ENCODE measurements at places on chromosomes 3 and 15.
A peak's percentile ranks its signal among the peaks of the same experiment; 100 is the strongest.

DNA sequence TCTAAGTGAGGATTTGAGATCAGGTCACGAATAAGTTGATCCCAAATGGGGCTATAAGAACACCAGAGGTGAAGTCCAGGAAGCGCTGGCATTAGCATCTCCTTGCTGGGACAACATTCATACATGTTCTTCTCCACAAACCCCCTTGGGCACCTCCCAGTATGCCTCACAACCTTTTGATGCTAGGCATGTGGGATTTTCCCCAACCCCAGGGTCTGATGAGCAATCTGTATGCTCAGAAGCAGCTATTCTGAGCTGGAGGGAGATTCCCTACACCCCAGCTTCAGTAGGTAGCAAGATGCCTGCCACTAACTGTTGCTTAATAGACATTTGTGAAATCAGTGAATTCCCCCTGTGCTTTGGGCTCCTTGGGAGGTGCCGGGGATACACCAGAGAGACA, 32.2 kb downstream of the SLC6A11 start:
- no peak for DNase-seq

DNA sequence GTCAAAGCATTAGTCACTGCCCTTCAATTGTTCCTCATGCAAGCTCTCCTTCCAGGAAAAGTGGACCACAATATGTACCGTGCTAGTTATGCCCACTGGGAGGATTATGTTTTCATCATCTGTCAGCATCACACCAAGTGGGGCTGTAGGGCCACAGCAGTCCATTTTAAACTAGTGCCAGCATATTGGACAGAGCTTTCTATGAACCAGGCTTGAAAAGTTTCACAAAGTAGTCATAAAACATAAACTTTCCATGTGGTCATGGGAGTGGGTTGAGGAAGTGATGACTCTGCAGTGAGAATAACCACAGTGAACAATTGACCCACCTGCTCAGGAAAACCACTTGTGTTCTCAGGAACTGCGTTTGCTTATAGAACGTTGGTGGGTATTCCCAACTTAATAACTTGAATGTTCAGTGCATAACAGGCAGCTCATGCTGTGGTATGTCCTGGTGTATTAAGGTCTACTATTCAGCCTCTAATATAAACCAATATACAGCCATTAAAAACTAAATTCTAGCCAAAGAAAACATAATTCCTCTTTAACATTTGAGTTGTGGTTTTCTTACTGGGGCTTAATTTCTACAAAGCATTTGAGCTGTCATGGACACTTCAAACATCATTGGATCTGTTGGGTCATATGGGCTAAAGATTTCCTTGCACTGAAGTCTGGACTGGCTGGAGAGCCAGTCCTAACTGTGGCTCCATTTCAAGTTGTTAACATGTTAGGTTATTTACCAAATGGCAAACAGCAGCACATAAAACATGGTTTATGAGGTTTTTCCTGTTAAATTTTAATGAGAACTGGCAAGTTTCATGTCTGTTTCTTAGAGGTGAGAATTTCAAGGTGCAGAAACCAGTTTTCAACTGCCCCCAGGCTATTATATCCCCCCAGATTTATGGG, 274.1 kb downstream of the OTOL1 start:
- DNase-seq, result no peak

DNA sequence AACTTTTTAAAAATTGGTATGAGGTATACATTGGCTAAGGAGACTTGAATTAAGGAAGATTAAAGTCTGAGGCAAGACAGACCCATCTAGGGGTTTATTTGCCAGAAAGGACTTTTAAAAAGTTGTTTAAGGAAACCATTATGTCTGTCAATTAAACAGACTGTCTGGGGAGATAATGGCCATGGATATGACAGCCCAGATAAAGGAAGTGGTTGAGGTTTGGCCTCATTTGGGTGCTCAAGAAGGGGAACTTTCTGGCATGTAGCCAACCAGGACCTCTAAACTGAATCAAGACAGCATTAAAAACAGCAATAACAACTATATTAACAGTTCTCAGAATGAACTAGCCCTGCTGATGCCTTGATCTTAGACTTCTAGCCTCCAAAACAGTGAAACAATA, 9.9 kb upstream of the CD200R1L start:
- no peak for DNase-seq

- no peak for DNase-seq
These were observed 188.2 kb downstream of the ATP10A start for GRCh38 chr15:25674913-25675312.

- peak; percentile 73 for DNase-seq
These were observed 18.8 kb downstream of the NBEAL2 start for GRCh38 chr3:46998121-46998851.

GRCh38 chr3:132222868-132223538, 94.2 kb upstream of the ACP3 start:
- no peak for DNase-seq

DNA sequence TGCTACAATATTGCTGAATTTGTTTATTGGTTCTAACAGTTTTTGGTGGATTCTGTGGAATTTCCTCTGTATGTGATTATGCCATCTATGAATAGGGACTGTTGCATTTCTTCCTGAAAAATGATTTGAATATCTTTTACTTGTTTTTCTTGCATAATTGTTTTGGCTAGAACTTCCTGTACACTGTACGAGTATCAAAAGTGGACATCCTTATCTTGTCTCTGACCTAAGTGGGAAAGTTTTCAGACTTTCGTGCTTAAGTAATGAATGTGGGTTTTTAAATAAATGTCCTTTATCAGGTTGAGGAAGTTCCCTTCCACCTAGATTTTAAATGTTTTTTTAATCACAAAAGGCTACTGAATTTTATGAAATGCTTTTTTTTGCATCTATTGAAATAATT, 203.8 kb upstream of the ATP10A start:
- DNase-seq, result no peak

DNA sequence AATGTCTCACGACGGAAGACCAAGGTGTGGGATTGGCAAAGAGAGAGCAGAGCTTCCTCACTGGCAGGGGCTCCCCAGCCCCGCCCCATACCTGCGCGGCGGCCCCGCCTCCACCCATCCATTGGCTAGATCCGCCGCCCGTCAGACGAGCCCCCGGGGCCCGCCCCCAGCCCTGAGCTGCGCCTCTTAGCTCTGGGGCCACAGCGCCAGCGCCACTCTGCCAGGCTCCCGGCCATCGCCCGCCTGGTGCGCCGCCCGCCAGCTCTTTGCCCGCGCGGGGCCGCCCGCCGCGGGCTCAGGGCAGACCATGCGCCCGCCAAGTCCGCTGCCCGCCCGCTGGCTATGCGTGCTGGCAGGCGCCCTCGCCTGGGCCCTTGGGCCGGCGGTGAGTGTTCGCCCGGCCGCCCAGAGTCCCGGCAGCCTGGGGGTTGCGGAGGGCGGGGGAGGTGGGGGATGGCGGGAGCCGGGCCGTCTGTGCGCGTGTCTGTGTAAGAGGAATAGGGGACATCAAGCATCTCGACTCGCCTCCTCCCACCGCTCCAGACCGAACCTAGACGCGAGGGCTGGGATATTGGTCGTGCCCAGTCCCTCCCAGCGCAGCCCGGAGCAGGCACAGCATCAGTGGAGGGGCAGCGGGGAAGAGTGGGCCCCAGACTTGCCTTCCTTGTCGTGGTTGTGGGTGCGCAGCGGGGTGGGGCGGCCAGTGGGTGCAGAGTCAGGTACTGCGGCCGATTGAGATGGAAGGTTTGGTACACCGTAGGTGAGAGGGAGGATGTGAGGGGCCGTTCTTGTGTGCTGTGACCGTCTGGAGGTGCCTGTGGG, at the start of gene VIPR1:
Gene VIPR1, plus strand, starts transcription at position 215 of the 822 bp plus-strand sequence. Its CDS starts 93 bp downstream, at position 308.
- DNase-seq, result peak; percentile 93

GRCh38 chr3:172627057-172627809, 83.6 kb downstream of the NCEH1 start:
- DNase-seq, result no peak

DNA sequence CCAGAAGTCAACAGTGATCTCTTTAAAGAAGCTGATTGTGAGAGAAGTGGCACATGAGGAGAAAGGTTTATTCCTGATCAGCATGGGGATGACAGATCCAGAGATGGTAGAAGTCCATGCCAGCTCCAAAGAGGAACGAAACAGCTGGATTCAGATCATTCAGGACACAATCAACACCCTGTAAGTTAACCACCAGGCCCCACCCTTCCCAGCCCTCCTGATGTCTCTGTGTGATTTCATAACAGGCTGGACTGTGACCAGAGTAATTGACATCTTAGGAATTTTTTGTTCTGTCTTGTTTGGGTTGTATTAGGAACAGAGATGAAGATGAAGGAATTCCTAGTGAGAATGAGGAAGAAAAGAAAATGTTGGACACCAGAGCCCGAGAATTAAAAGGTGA, 67.7 kb downstream of the KLHL25 start:
- no peak for DNase-seq

GRCh38 chr15:52008698-52009434, 10.2 kb upstream of the MAPK6 start:
- DNase-seq, result no peak

DNA sequence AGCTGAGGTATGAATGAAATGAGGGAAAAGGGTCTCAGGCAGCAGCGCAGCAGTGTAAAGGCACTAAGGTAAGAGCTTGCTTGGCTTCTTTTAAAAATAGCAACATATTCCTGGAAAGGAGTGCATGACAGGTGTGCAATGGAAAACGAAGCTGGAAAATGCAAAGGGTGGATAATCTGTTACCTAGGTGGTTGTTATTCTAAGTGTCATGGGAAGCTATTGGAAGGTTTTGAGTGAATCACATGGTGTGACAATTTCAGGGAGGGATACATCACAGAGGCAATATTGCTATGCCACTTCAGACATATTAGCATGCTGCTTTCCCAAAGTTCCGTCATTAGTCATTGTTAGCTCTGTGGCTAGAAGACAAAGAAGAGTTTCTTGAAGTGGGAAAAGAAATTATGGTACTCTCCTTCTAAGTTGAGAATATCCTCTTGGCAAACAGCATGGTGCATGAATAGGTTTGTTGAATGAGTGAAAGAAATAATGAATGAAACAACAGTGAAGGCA, 28.7 kb upstream of the TMEM45A start:
- no peak for DNase-seq

DNA sequence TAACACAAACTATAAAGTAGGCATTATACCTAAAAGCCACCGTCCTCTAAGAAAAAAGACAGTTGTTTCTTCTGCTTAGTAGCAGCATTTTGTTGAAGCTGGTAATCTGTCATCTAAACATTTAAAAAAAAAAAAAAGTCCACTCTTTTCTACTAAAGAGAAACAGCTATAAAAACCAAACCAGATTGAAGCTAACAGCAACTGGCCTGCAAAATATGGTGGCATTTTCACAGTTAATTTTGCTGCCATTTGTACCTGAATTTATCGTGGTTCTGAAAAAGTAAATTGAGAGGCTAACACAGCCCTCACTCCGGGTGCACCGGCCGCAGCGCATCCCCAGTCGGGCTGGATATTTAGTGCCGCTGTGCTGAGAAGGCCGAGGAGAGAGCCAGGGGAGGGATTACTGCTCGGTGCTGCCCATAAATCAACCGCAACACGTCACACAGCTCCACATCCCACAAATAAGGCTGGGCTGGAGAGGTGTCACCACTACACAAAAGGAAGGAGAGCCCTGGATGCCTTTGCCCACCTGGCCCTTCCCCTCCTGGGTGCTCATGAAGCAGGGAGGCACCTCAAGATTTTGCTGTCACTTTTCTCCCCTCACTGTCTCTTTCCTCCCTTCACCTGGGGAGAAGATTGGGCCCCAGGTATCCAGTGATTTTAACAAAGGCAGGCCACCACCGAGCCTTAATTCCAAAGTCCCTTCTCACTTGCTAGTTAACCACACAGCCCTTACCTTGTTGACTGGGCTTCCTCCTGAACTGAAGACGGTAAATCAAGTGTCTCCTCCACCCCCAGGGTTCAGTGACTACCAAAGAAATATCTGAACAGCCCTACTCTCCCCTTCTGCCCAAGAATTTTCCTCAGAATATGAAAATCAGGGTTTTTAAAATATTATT, 44.4 kb downstream of the MECOM start:
- no peak for DNase-seq

- DNase-seq, result no peak
These were observed 331.8 kb downstream of the ERC2 start for GRCh38 chr3:56136514-56136913.

- no peak for DNase-seq
These were observed 145.9 kb downstream of the ZPLD1 start for GRCh38 chr3:102580760-102581159.

- DNase-seq, result no peak
These were observed 198.3 kb downstream of the UBE3A start for GRCh38 chr15:25240461-25241021.

- DNase-seq, result no peak
These were observed 42.3 kb downstream of the ADCY5 start for GRCh38 chr3:123406598-123406997.

- DNase-seq, result no peak
These were observed 8.6 kb downstream of the ZIC1 start for GRCh38 chr3:147417551-147418295.

DNA sequence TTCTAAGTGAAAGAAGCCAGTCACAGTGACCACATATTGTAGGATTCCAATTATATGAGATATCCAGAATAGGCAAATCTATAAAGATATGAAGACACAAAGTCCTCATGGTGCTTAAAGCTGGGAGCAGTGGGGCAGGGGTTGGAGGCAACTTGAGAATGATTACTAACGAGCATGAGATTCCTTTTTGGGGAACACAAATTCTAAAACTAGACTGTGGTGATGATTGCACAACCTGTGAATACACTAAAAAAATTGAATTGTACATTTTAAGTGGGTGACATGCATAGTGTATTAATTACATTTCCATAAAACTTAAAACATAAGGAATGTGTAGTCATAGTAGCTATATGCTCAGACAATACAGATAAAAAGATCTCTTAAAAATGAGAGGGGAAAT, 103.2 kb downstream of the DPH6 start:
- DNase-seq, result no peak

DNA sequence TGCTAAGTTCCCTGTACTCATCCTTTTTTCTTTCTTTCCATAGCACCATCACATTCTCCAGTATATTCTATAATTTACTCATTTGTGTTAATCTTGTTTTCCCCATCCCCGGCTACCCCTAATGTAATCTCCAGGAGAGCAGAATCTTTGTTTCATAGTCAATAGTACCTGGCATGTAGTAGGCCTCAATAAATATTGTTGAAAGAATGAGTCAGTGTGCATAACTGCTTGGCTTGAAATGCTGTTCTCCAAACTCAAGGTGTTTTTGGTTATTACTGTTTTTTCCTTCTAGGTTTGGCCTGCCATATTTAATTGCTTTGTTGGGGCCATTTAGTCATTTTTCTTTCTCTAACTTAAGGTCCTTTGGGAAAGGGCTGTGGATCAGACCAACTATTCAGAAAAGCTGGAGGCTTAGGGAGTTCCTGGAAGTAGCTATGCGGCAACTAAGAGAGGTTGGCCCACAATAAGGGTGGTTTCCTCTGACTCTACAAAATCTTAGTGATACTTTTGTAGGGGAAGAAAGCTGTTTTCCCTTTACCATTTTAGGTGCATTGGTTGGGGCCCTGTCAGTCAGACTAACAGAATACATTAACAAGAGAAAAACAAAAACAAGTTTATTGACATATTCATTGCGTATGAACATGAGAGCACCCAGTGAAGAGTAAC, 28.4 kb downstream of the KAT2B start:
- no peak for DNase-seq
